ENCODE measurements at places on chromosomes 5 and 9. TPM values are rescaled to one million over a fixed set of nuclear protein-coding genes. Genes with fewer than 3 reads are reported as not detected.

CDC14B gene
- total RNA-seq = 2.3 TPM

- H3K4me1 ChIP-seq = no peaks in the 10 kb centered on the region
- H3K4me3 ChIP-seq = no peak overlapping the region
- no peak overlapping the region for H3K27ac ChIP-seq
- DNase-seq = no peak
Observed at GRCh38 chr9:88988796-88989641, 2.2 kb upstream of the S1PR3 start.

DNA sequence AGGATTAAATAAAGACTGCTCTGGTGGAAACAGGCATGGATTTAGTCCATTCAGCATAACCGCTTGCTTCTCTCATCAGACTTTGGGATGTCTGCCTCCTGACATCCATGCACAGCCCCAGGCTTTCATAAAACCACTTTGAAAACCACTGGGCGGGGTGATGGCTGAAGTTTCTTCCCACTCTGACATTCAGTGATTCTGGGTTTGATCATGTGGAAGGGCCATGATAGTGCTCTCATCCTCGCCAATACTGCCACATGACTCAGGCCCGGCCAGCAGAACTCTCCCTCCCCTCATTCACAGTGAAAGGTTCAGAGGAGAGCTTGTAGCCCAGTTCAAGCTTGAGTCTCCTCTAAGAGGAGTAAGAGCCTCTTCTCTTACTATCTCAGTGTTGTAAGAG is 29.6 kb upstream of the GLRA1 start:
- H3K36me3 ChIP-seq = no peaks in the 10 kb centered on the region
- H3K4me1 ChIP-seq = no peaks in the 10 kb centered on the region
- no peak for DNase-seq
- no peak overlapping the region for H3K4me3 ChIP-seq
- H3K27me3 ChIP-seq = no peaks in the 10 kb centered on the region

C8G gene
- 8.5 TPM for total RNA-seq

GRCh38 chr5:57608542-57608941 is 125.9 kb upstream of the ACTBL2 start:
- H3K27ac ChIP-seq = no peak overlapping the region
- H3K4me1 ChIP-seq = no peaks in the 10 kb centered on the region
- H3K36me3 ChIP-seq = no peaks in the 10 kb centered on the region
- H3K4me3 ChIP-seq = no peak overlapping the region
- no peak for DNase-seq

DNA sequence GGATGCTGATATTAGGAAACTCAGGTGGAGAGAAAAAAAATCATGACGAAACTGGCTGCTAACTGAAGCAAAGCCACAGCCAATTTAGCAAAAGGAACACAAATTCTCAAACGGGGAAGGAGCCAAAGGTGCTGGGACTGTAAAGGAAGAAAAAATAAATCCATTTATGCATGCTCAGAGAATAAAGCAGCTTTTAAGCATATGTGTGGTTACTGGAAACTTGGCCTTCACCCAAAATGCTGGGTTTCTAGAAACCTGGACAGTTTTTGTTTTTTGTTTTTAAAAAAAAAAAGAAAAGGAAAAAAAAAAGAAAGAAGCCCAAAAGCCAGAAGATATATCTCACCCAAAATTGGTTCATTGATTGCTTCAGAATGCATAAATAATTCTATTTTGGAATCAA is 8.0 kb downstream of the WHRN start:
- DNase-seq = peak; percentile 51
- peaks cover 8% of the 10 kb centered on the region for H3K4me1 ChIP-seq
- no peaks in the 10 kb centered on the region for H3K36me3 ChIP-seq
- no peak overlapping the region for H3K27ac ChIP-seq

ABLIM3 gene
- total RNA-seq = 1.2 TPM

- H3K4me1 ChIP-seq = no peaks in the 10 kb centered on the region
- H3K27me3 ChIP-seq = no peaks in the 10 kb centered on the region
- no peak overlapping the region for H3K4me3 ChIP-seq
- no peak for DNase-seq
- H3K27ac ChIP-seq = no peak overlapping the region
Observed at GRCh38 chr9:69497816-69498215, 172.8 kb downstream of the ENTREP1 start.

DNA sequence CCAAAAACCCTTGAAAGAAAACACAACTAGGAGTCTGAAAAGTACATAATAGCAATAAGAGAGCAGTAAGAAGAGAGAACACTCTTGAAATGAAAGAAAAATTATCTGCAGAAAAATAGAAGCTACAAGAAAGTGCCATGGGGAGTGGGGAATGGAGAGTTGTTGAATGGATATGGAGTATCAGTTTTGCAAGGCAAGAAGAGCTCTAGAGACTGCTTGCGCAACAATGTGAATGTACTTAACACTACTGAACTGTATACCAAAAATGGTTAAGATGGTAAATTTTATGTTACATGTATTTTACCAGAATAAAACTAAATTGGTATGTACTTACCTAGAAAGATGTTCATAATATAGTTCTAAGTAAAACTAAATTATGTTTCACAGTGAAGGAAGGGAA is 54.8 kb upstream of the RASGRF2 start:
- H3K4me3 ChIP-seq = no peak overlapping the region
- H3K4me1 ChIP-seq = no peaks in the 10 kb centered on the region
- H3K27ac ChIP-seq = no peak overlapping the region

GRCh38 chr5:28691526-28691925 is 1653.1 kb upstream of the CDH9 start:
- no peak overlapping the region for H3K4me3 ChIP-seq
- no peaks in the 10 kb centered on the region for H3K4me1 ChIP-seq
- H3K27me3 ChIP-seq = no peaks in the 10 kb centered on the region
- H3K36me3 ChIP-seq = no peaks in the 10 kb centered on the region

DNA sequence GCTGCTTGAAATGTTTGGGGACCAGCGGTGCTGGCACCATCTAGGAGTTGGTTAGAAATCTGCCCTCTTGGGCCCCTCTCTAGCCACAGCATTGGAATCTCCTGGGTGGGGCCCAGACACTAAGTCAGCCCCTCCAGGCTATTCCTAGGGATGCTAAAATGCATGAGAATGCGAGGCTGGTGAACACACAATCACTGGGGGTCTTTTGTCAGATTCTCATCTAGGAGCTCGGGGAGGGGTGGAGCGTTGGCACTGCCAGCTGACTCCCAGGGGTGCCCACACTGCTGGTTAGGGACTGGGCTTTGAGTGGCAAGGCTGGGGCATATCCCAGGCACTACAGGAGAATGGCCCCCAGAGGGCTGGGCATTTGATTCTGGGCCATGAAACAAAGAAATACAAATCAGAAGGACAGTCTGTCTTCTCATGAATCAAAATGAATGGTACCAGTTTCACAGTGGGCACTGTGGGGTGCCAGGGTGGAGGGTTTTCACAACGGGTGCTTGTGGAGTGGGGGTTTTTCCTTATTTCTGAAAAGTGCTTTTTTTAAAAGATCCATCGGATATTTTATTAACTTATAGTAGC is 127.8 kb upstream of the RAPGEF1 start:
- no peak overlapping the region for H3K27ac ChIP-seq
- H3K27me3 ChIP-seq = no peaks in the 10 kb centered on the region
- no peak for DNase-seq
- no peak overlapping the region for H3K4me3 ChIP-seq

- H3K4me3 ChIP-seq = no peak overlapping the region
- no peak overlapping the region for H3K27ac ChIP-seq
- H3K27me3 ChIP-seq = no peaks in the 10 kb centered on the region
- no peaks in the 10 kb centered on the region for H3K4me1 ChIP-seq
Observed at GRCh38 chr9:71209890-71210289, 88.5 kb upstream of the TRPM3 start.

GRCh38 chr5:83306572-83307241 is 164.8 kb upstream of the VCAN start:
- no peaks in the 10 kb centered on the region for H3K36me3 ChIP-seq
- no peaks in the 10 kb centered on the region for H3K4me1 ChIP-seq
- no peak overlapping the region for H3K27ac ChIP-seq
- H3K27me3 ChIP-seq = no peaks in the 10 kb centered on the region

CNTLN gene
- total RNA-seq = 0.32 TPM
